ENCODE measurements at places on chromosomes 3 and 15.

DNA sequence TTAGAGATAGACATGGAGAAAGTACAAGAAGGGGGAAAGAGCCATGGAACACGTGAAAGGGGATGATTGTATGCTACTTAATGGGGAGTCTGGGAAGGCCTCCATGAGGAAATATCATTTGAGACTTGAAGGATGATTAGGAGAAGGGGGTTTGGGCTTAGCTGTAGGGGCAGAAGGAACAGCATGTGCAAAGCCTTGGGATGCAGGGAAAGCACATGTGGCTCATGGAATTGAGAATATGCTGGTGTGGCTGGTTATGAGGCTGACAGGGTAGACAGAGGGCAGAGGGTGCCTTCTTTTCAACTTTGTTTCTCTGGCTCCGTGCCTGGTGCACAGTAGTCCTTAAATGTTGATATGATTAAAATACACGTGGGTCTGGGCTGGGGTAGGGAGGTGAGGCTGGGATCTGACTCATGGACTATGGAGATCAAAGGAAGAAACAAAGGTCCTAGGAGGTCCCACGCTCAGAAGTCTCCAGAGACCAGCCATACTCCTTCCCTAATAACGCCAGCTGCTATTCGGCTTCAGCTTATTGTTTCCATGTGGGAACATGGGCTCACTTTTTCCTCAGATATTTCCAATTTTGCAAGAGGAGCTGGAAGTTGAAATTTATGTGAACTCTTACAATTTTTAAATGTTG is 1.1 kb downstream of the GTF2E1 start:
- no peak for DNase-seq

- no peak for DNase-seq
Observed at GRCh38 chr3:38204599-38205471, 39.5 kb downstream of the OXSR1 start.

DNA sequence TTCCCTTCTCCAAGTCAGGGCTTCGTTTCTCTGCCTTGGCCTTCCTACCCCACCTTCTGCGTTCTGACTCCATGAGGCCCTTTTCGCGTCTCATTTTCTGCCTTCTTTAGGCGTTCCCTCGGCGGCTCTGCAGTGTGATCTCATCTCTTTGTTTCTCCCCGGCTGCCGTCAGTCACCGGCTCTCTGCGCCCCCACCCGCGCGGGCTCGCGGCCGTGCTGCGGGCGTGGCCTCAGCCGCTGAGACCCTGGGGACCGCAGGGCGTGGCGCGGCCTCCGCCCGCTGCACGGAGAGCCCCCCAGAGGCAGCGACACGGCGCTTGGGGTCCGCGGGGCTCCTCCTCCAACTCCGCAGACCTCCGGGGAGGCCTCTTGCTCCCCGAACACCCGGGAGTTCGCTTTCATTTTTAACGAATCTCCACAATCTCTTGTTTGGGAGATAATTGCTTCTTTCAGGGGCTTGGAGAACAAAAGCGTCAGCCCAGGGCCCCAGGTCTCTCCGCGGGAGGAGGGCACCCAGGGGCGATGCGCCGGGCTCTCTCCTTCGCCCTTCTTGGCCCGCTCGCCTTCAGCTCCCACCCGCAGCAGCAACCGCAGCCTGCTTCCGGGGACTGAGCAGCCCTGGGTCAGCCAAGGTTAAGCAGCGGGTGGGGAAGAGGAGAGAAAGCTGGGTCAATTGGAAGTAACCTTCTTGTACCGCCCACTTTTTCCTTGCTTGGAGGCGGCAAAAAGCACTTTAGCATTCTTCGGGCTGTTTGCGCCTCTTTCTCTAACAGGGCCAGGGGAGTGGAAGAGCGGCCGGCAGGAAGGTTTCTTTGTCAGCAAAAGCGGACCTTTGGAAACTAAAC is 35.2 kb downstream of the GAP43 start:
- DNase-seq = peak; percentile 55

GRCh38 chr3:189278221-189278620 is 106.5 kb downstream of the TPRG1 start:
- DNase-seq = no peak

DNA sequence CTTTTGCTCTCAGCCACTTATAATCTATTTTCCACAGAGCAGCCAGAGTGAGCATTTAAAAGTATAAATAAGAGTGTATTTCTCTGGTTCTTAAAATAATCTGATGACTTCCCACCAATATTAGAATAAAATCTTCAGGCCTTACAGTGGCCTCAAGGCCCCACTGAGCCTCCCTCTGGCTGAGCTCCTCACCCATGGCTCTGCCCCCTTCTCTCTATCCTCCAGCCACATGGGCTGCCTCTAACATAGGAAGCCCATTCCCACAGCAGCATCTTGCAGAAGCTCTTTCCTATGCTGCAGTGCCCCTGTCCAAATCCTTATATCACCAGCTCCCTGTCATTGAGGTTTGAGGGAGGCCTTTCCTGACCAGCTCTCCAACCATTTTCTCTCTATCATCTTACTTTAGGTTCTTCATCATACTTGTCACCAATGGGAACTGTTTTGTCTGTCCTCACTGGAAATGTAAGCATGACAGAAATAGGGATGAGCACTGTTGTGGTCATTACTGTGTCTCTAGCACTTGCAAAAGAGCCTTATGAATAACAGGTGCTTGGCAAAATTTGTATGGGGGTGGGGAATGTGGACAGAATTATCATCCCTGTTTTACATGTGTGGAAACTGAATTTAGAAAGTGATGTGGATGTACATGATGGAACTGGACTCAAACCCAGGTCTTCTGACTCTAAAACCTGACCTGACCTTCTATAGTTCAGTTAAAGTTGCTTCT is 250.6 kb downstream of the NR1D2 start:
- no peak for DNase-seq

DNA sequence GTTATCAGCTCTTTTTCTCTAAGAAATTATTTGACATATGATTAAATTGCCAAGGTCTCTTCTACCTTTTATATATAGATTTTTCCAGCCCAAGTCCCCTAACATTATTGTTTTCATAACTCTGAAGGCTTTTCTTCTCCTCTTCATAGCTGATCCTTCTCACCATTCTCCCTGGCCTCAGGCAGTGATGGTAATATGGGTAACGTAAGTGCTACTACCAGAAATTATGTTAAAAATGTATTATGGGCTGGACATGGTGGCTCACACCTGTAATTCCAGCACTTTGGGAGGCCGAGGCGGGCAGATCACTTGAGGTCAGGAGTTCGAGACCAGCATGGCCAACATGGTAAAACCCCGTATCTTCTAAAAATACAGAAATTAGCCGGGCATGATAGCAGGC is 29.2 kb downstream of the BMF start:
- no peak for DNase-seq

- DNase-seq = no peak
Observed at GRCh38 chr3:47884603-47885002, 81.7 kb downstream of the DHX30 start.

GRCh38 chr3:166764698-166765318 is 615.3 kb downstream of the ZBBX start:
- no peak for DNase-seq

DNA sequence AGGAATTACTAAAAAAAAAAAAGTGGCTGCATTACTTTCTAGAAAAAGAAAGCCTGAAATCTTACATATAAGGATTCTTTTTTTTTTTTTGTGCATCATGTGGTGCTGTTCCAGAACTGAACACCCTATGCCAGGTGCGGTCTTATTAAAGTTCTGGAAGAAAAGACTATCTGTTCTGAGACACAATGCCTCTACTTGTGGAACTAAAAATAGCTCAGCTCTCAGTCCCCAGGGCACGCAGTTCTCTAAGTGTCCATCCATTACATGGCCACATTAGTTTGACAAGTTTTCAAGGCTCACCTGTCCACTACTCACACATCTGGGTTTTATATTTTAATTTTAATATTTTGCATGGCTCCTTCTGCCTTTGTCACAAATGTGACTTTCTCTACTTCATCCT is 126.6 kb upstream of the ADAMTS9 start:
- DNase-seq = no peak

GRCh38 chr3:136332776-136333175 is 82.6 kb downstream of the PCCB start:
- DNase-seq = no peak

DNA sequence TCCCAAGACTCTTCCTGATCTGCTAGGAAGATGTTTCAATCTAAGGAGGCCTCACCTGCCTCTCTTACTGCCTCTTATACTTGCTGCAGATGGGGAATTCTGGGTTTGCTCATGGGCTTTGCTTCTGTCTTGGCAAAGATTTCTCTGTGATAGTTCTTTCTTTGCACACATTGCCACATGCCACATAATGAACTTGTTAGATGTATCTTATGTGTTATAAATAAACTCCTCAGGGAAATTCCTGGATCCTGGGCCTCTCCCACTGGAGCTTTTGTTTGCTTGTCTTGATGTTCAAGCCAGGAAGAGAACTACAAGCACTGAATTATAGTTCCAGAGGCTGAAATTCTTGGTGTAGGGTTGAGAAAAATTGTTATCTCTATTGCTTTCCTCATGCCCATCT is 12.2 kb downstream of the RTP1 start:
- no peak for DNase-seq

DNA sequence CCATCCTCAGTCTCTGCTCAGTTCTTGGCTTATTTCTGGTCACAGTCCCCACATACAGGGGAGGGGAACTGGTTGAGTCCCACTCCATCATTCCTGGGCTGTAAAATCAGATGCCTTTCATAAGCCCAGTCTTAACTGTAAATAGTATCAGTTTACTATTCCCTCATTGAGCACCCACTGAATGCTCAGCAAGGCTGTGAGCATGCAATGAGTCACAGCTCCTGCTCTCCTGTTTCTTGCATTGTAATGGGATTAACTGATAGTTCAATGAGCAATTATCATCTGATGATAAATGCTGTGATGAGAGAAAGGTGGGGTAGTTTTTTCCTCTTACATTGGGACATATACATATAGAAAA is 113.6 kb upstream of the TPM1 start:
- no peak for DNase-seq

- no peak for DNase-seq
Observed at GRCh38 chr15:98580572-98580971, 67.8 kb upstream of the IGF1R start.

DNA sequence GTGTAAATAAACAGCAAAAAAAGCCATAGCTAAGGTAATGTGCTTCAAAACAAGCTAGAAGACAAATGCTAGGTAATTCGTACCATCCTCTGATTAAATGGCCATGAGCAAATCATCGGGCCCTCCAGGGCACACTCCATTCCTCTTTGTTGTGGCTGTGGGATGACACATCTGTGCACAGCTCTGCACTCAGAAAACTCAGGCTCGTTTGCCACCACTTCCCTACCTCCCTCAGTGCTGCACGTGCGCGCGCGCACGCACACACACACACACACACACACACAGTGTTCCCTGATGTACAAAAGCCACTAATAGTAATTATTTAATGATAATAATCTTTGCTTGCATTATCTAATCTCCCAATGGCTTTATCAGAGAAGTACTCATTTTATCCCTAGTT is 336.6 kb downstream of the FEZF2 start:
- DNase-seq = no peak

DNA sequence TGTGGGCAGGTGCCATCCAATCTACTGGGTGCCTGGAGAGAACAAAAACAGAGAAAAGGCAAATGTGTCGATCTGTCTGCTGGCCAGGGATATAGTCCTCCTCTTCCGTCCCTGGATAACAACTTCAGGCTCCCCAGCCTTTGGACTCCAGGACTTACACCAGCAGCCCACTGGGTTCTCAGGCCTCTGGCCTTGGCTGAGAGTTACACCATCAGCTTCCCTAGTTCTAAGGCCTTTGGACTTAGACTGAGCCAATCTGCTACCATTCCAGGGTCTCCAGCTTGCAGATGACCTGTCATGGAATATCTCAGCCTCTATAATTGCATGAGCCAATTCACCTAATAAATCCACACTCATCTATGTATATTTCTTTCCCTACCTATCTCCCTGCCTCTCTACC is 460.9 kb upstream of the ADAMTS9 start:
- DNase-seq = no peak

DNA sequence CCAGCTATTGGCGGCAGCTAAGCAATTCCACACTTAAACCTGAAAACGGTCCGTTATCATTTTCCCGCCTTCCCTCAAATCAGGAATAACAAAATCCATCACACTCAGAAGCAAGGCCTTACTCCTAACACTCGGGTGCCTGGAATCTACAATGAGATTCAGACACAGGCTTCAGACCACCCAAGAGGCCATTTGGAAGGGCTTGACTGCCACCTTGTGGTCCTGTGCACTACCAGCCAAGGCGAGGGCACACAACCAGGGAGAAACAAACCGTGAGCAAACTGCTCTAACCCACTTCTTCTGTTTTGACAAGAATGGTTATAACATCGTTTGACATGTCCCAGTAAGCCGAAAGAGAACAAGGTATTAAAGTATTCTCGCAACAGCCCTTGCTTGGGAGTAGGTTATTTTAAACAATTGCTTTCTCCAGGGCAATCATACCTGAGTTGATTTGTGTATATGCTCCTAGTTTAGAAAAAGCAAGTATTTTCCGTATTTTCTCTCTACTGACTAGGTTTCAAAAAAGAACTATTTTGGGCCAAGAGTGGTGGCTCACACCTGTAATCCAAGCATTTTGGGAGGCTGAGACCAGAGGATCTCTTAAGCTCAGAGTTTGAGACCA is 40.1 kb upstream of the TAFA4 start:
- no peak for DNase-seq

DNA sequence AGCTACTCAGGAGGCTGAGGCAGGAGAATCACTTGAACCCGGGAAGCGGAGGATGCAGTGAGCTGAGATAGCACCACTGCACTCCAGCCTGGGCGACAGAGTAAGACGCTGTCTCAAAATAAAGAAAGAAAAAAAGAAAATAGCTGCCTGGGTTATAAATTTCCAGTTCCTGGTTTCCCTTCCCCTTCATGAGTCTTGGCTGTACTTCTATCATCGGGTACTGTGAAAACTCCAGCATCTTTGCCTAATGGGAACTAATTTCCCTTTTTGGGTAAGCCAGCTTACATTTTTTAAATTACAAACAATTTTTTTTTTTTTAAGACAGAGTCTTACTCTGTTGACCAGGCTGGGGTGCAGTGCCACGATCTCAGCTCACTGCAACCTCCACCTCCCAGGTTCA is 15.0 kb downstream of the DENND4A start:
- no peak for DNase-seq
